CD8-positive, alpha-beta T cell (primary cell): ENCODE measurements at places on chromosomes 12 and 14.

GRCh38 chr14:21203470-21204166, 47.8 kb upstream of the OR5AU1 start:
- no peak for DNase-seq

DNA sequence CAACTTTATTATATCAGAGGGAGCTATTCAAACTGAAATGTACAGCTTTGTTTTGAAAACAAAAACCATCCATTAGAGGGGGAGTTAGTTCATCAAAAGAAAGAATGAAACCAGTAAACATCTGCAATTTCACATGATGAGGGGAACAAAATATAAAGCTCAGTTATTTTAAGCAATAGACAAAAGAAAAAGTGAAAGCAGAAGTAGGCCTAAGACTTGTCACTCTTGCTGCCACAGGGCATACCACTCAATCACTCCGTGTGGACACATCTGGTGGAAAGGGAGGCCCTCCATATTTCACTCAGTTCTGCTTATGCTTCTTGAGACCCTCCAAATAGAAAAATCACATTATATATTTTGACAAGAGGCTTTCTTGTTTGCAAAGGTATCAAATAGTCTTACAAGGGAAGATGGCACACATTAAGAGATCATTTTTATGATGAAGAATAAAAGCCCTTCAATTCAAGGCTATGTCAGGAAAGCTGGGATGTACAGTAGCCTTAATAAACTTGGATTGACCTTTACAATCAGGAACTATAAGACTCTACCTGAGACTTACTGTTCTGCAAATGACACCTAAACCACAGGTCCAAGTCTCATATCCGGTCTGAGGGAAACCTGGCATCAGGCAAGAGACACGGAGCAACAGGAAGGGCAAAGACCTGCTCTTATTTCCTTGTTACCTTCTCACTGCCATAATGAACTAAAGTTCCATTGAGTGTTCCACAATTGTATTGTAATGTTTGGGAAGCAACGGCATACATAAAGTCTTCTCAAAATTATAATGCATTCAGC, 222.5 kb upstream of the GRIP1 start:
- DNase-seq, result no peak

DNA sequence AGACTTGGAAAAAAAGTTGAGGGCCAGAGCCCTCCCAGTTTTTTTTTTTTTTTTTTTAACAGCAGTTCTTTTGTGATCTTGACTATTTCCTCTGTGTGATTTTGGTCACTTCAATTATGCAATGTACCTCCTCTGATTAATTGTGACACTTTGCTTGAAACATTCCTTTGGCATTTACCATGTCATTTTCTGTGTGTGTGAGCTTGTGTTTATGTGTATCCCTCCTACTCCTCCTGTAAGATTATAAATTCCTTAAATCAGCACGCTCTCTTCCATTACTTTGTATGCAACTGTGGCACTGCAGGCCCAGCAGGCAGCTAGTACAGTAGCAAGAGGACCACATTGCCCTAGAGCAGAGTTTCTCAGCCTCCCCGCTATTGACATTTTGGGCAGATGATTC, 33.2 kb upstream of the GALNT16 start:
- DNase-seq, result no peak

DNA sequence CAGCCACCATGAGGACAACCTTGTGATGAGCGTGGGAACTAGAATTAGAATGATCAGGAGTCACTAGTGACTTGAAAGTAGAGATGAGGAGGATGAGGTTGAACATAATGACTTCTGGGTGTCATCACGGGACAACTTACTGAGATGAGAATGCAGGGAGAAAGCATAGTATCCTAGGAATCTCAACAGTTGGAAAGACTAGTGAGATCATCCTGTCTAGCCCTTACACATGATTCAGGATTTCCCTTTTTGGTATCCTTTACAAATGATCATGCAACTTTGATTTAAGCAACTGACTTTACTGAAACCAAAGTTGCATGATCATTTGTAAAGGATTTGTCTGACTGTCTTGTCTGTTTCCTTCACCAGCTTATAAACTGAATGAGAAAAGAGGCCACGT, 51.8 kb upstream of the HIF1A start:
- DNase-seq, result no peak

DNA sequence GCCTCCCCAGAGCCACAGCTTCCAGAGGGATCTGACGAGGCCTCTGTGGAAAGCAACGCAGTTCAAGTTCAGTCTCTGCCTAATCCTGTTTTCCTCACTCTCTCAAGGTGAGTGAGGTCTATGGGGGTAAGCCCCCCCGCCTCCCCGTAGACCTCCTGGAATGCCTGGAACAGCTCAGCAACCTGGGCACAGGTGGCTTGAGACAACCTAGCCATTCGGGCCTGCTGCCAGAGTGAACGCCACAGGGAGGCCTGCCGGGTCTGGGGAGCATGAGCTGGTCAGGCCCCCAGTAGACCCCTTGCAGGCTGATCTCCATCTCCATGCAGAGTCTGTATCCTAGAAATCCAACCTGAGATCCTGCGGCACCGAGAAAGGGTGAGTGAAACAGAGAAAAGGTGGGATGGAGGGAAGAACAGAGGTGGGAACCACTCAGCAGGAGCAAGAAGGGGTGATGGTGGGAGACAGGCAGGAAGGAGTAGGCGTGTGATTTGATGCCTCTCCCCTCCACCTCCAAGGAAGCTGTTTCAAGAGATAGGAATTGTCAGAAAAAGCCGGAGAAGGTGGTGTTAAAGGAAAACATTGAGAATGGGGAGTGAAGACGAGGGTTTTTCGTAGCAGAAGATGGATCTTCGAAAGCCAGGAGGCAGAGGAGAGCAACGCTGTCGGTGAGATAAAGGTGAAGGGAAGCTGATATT, 123.1 kb upstream of the PRMT8 start:
- DNase-seq, result no peak

DNA sequence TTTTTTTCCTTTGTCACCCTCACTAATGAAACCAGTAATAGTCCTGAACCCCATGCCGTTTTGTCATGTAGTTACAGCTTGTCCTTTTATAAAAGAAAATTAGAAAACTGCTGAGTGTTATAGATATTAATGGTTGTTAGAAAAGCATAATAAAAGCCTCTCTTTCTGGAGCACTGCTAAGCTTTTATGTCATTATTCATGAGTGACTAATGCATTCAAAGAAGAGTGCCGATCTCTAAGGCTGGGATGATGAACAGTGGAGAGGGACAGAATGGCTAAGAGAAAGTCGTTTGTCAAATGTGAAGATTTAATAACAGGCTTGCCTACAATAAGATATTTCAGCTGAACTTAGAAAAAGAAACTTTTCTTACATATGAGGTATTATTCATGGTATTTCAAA, 121.6 kb downstream of the MGAT4C start:
- DNase-seq, result no peak

GRCh38 chr14:68556253-68556652, 236.6 kb downstream of the ZFP36L1 start:
- DNase-seq, result no peak

DNA sequence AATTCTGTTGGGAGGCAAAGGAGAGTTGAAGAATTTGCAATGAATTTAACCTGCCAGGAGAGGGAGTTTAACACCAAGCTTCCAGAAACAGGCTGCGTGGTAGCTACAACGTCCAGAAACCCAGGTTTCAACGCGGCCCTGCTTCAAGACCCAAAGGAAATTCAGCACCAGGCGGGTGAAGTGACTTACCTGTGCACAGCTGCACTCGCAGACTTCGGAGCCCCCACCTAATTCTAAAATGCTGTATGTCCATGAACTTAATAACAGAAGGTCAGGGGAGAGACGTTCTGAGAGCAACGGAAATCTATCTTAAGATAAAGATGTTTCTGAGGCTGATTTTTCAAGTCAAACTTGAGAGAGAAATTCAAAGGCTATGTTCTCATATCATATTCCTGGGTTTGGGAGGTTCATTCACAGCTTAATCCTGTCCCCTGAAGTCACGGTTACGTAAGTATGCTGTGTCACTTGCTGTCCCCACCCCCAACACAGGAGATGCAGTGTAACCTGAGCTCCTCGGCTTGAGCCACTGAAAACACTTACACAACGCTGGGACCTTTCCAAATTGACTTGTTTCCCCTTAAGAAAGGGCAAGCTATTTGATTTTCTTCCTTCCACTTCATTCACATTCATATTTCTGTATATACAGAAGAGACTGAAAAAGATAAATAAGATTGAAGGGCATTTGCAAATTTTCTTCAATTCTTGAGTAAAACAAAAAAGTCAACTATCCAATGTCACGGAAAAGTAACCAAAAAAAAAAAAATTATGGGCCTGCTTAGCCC, 22.7 kb downstream of the CLIP1 start:
- DNase-seq, result peak; percentile 79

GRCh38 chr14:69657950-69658355, 46.6 kb downstream of the SUSD6 start:
- no peak for DNase-seq

GRCh38 chr14:101123618-101124510, 220.3 kb upstream of the RTL1 start:
- no peak for DNase-seq

DNA sequence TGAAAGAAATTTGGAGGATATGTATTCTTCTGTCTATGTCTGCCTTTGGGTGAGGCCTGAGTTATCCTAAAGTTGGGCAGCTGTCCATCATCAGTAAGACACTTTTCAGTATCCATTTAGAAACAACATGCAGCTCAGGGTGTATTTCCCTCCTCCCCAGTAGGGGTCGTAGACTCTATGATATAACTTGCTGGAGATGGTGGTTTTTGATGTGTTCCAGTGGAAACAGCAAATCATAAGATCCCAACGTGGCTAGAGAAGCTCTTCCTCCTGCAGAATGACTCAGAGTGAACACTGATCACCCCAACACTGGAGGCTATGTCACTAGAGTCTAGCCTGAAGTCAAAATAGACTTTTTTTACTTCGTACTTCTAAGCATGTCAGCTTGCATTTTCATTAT, 331.6 kb upstream of the STXBP6 start:
- DNase-seq, result no peak

DNA sequence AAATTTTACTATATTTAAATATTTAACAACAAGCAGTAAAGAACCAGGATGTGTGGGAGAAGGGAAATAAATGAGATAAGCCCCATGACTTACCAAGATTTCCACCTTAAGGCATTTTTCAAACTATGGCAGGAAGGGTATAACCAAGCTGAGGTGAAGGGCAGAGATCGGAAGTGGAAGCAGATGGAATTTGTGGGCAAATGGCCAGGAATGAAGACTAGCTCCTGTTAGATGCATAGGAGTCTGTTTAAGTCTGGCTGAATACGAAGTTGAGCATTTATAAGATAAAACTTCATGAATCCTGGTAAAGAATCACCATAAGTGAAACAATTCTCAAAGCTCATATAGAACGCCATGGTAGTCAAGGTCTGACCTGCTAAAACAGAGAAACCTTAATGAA, 163.5 kb downstream of the DIO2 start:
- DNase-seq, result no peak

- DNase-seq, result no peak
These were observed 55.3 kb downstream of the ZFYVE21 start for GRCh38 chr14:103770902-103771301.

- DNase-seq, result no peak
These were observed 78.3 kb downstream of the CDK17 start for GRCh38 chr12:96321941-96322340.

- DNase-seq, result no peak
These were observed 19.5 kb downstream of the ARL6IP4 start for GRCh38 chr12:122999986-123000420.

DNA sequence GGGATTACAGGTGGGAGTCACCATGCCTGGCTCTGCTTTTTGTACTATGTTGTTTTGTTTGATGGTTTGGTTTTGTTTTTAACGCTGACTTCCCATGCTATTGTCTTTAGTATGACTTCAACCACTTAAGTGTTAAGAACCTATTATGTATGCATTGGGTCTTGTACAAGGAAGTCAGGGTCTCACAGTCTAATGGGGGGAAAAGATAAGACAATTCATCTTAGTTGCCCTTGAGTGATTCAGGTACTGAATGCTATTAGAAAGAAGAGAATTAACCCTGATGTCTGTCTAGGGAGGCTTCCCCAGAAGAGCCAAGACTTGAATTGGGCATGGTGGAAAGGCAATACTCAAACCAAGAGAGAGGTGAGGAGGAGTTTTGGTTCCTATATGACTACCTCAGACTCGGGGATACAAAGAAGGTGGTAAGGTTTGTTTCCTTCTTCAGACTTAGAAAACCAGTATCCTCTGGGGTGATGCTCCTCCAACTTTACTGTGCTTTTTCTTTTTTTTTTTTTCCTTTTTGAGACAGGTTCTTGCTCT, 64.6 kb downstream of the SUSD6 start:
- DNase-seq, result no peak

DNA sequence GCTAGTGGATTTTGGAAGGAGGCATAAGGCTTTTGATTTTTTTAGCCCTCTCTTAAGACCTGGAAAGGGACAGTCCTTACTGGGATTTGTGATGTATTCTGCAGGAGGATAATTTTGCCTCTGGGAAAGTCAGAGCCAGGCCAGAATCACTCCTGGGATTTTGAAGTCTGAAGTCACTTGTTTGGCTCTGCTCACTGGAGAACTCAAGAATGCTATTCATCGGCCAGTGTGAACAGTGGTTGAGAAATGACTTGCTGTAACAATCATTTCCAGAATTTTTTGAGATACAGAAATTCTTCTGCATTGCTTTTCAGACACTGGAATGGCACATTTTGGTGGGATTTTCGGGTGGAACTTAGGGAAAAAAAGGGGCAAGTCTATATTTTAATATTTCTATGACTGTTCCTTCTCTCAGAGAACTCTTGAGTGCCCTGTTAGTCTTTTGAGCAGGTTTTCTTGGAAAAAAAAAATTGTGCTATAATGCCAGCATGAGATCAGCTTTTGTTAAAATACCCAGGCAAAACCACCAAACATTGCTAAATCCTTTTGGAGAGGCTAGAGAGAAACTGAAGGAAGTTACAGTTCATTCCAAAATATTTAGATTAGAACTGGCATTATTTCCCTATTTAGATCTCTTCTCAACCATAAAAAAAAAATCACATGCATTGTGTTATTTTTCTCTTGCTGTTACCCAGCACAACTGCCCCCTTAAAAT, 26.1 kb upstream of the BHLHE41 start:
- no peak for DNase-seq

GRCh38 chr14:93331002-93331727, 1.7 kb downstream of the BTBD7 start:
- DNase-seq, result no peak

DNA sequence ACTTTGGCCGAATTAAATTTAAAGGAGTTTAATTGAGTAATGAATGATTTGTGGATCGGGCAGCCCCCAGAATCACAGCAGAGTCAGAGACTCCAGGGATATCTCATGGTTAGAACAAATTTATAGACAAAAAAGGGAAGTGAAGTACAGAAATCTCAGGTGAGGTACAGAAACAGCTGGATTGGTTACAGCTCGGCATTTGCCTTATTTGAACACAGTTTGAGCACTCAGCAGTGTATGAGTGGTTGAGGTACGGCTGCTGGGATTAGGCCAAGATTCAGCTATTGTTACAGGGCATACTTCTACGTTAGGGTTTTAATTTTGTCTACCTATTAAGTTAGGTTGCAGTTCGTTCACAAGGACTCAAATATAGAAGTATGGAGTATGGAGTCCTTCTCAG, 23.3 kb downstream of the CCDC38 start:
- no peak for DNase-seq

GRCh38 chr12:19794116-19794515, 354.8 kb downstream of the AEBP2 start:
- DNase-seq, result no peak

- DNase-seq, result no peak
These were observed 167.1 kb downstream of the TTC7B start for GRCh38 chr14:90649083-90649482.
